ENCODE measurements at places on chromosomes 11 and 22.

- no peak for DNase-seq
These were observed 78.4 kb downstream of the MED15 start for GRCh38 chr22:20585639-20586402.

DNA sequence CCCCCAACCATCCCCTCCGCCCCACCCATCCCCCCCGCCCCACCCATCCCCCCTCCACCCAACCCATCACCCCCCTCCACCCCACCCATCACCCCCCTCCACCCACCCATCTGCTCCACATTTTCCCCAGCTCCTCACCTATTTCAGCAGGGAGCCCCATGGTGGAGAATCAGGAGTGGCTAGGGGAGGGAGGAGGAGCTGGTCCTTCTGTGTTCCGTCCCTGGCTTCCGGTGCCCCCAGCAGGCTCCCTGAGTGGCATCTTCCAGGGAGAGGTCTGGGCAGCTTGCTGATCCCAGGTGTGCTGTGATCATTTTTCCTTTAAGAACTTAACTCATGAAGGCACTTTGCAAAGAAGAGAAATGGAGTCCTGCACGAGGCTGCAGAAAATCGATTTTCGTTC lies 365.8 kb downstream of the TBC1D22A start:
- no peak for DNase-seq

DNA sequence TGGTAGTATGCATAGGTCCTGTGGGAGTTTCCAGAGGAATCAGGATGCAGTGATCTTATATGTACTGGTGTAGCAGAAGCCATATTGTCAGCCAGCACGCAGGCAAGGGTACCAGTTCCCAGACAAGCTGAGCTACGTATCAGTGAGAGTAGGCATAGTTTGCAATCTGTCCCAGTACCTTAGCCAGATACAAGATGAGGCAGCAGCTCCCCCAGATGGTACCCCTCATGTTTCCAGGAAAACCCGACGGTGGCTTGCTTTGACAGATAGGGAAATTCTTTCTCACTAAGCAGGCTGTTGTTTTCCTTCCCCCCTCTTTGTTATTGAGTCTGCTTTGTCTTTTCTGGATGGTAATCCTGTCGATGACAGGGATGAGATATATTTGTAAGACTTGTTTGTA lies 109.7 kb upstream of the RRM1 start:
- no peak for DNase-seq

DNA sequence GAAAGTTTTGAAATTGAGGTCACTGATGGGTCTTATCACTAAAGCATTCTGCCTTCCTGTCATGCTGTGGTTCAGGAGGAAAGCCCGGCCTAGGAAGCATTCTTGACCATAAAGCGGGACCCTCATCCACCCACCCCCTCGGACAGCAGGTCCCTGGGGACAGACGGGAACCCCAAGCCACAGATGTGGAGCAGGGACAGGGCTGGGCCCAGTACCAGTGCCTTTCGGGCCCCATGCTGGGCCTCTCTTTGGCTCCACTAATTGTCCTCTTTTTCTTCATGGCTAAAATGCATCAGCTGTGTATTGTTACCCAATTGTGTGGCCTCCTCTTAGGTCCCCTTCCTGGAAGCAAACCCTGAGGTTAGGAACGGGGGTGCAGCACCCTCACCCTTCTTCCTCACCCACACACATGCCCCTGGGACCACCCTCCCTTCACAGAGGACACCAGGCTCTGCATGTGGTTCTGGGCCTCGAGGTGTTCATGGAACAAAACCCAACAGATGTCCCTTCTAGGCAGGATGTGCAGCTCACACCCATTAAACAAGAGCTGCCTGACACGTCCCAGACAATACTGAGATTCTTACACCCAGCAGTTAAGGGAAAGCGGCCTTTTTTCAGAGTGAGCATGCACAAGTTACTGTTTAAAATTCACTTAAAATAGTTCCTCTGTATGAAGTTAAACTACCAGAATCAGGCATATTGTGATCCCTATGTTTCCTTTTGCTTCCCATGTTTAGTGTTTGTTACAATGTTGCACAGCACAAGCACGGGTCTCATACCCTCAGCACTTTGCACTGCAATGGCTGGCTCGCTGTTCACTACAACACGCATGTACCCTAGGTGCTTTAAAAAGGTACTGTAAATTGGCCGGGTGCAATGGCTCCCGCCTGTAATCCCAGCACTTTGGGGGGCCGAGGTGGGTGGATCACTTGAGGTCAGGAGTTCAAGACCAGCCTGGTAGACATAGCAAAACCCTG lies 807.6 kb downstream of the BRD1 start:
- no peak for DNase-seq

DNA sequence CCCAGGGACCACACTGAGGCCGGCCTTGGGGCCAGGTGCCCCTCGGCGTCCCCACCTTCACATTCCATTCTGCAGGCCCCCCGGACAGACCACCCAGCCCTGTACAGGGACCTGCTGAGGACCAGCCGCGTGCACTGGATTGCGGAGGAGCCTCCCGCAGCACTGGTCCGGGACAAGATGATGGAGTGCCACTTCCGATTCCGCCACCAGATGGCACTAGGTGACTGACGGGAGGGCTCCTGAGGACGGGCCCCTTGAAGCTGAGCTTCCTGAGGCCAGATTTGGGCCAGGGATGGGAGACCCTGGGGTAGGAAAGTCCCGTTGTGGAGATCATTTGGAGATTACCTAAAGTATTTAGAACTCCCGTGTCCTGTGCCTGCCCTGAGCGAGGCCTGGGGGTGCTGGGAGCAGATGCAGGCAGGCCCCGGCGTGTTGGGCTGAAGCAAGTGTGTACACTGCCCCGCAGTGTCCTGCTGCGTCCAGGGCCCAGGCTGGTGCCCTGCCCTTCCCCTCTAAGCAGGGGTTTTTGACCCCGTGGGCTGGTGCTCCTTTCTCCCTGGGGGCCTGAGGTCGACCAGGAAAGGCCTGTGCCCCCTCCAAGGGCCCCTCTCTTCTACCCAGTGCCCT lies 20.0 kb downstream of the TRMU start:
- DNase-seq = no peak
